ENCODE measurements at places on chromosomes 11 and 22.

GRCh38 chr22:26918226-26918625 is 260.8 kb downstream of the MIAT start:
- DNase-seq = no peak

DNA sequence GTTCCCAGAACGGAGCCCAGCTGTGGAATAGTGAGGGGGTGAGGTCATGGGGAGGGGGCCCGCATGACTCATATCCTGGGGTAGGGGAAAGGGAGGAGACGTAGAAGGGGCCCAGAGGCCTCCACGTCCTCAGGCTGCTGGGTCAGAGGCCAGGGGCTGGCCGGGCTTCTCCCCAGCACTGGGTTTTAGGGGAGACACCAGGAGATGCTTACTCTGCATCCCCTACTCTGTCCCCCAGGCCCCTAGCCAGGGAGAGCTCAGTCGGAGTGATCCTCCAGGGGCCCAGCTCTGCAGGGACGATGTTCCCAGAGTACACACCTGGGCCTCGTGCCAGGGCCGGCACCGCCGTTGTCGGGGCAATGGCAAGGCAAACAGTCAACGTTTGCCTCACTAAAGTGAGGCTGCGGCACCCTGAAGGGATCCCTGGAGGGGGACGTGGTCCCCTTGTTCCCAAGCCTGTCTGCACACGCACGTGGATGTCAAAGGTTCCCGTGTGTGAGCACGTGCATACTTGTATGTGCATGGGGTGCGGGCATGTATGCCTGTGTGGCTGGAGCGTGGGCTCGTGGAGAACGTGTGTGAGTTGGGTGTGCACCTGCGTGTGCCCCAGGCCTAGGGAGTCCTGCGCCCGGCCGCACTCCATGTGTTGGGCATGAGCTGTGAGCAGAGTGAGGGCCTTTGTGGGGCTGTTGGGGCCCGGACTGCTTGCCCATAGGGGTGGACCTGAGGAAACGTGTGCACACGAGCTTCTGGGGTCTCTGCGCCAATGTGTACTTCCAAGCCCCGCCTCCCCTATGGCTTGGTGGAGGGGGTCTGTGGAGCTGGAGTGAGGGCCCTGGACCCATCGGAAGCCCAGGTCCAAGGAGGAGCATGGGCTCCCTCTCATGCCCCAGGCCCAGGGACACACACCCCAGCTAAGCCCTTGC is 14.2 kb downstream of the PRR33 start:
- no peak for DNase-seq

DNA sequence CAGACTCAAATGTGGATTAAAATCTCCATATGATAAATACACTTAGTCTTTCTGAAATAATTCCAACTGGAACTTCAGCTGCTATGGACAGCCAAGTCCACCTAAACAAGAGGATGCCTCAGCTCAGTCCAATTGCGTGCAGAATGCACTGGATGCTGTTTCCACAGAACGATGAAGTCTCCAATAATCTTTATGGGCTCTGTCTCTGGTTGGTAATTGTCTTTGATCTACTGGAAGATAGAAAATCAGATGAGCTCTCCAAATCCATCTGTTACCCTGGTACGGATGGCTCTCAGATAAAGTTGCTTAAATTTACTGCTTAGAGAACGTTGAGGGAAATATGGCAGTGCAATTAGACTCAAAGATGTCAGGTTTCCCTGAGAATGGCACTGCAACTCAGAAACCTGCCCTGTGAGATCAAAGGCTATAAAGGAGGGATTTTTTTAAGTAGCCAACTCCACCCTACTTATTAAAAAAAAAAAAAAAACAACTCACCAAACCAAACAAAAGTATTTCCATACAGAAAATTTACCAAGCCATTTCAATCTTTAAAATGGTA is 859 bp upstream of the BIRC3 start:
- DNase-seq = peak; percentile 50

DNA sequence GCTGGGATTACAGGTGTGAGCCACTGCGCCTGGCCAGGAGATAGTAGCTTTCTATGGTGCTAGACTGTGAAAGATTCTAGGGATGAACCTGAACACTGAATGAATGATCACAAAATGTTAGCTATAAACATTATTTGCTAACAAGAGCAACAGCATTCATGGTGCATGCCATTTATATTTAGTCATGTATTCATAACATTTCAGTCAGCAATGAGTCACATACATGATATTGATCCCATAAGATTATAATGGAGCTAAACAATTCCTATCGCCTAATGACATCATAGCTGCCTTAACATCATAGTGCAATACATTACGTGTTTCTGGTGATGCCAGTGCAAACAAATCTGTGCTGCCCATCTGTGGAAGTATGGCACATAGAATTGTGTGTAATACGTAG is 164.1 kb downstream of the ARHGAP42 start:
- no peak for DNase-seq

GRCh38 chr22:43118024-43118849 is 7.7 kb downstream of the BIK start:
- peak; percentile 54 for DNase-seq

- DNase-seq = no peak
Measured at GRCh38 chr22:48897645-48898370, 929.9 kb downstream of the BRD1 start.

DNA sequence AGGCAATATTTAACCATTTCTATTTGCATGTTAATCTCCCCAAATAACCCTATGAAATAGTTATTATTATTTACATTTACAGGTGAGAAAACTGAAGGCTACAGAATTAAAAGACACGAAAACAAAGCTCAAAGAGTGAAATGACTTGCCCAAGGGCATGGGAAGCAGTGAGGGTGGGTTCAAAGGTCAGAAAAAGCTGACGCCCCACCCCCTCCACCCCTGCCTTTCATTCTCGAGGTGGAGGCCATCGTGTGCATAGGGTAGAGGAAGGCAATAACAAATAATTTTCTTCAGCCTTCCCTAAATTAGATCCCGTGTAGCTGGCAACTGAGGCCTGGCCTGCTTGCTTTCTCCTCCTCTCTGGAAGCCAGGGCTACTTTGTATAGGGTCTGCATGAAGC is 56.1 kb upstream of the RBFOX2 start:
- DNase-seq = no peak

- no peak for DNase-seq
Measured at GRCh38 chr11:771617-772204, 5.6 kb downstream of the GATD1 start.

DNA sequence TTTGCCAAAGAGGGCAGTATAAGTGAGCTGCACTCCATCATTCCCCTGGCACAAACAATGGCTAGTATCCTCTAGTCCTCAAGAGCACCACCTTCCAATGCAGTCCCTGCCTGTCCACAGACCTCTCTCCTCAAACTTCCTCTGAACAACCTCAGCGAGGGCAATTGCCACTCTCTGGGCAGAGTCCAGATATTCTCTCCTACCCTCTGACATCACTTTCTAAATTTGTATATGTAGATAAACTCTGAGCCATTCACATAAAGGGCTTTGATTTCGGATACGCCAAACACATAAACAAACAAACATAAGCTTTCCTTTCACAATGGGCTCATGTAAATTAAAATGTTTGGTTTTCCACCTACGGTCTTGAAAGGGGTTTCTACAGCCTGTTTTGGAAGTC is 3.0 kb upstream of the SLC43A3 start:
- no peak for DNase-seq

- DNase-seq = no peak
Measured at GRCh38 chr22:24134090-24134846, 47.0 kb upstream of the SUSD2 start.

DNA sequence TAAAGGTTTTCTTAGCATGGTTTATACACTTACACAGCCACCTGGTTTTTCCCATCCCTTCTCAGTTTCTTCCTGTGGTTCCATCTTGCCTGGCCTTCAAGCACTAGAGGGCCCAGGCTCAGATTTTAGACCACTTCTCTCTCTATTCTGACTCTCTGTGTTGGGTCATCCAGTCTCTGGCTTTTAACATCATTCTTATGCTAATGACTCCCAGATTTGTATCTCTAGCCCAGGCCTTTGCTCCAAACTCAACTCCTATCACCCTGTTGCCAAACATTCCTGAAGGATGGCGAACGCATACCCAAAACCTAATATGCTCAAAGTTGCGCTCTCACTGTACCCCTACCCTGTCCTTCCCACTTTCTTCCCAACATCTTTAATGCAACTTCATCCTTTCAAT is 135.1 kb downstream of the SPATA19 start:
- DNase-seq = no peak

DNA sequence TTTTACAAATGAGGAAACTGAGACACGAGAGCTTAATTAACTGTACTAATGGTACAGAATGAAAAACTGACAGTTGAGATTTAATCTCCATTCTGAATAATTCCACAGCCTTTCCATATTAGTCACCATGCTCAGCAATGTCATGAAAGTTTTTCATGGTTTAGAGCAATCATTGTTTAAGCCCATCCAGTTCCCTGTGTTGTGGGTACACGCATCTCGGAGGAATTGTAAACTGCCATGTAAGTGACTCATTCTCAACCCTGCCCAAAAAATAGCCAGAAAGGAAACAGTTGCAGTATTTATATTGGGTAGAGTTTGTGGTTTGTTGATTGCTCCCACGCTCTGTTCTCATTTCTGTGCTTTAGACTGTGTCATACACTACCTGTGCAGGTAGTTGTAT is 1790.8 kb downstream of the LRRC4C start:
- DNase-seq = no peak

DNA sequence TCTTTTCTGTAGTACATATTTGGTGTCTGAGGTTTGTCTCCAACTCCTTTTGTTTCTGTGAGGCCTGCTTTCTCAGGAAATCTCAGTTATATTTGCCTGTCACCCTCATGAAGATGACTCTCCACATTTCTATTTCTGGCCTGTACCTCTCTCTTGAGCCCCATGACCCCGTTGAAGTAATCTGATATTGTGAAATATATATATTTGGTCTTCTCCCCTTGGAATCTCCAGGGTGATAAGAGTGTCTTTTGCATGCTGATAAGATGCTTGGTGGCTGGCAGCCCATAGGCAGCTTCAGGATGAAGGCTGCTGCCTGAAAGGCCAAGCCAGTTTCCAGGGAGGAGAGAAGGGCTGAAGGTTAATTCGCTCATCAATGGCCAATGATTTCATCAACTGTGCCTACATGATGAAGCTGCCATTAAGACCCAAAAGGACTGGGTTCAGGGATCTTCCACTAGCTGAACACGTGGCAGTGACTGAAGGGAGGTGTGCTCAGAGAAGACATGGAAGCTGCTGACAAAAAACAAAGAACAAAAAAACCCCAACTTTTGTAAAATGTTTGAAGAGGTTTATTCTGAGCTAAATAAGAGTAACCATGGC is 67.4 kb downstream of the MICAL2 start:
- no peak for DNase-seq

DNA sequence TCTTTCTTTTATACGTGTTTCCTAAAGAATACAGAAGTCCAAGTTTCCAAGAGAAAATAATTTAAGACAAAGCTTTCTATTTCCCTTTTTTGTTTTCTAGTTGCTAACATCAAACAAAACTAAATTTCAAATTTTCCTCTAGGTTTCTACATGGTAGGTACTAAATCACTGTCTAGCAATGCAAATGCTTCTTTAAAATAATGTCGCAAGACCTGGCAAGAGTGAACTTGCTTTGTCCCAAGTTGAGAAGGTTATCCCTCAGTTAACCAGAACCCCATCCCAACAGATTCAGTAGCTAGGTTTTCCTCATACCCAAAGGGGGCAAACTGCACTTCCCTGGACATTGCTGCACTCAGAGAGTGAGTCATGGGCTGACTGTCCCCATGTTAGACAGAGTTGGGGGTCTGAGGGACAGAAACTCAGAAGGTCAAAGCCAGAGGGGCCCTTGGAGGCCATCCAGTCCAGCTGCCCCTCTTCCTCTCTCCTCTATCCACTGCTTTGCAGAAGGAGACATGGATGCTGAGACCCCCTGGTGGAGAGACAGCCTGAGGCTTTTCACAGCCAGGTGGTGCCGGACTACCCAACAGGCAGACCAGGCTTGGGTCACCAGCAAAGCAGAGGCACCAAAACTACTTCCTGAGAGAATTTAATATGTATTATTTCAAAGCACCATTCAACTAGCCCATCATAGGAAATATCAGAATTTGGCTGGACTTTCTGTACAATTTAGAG is 23.1 kb downstream of the OR2AT4 start:
- peak; percentile 10 for DNase-seq

DNA sequence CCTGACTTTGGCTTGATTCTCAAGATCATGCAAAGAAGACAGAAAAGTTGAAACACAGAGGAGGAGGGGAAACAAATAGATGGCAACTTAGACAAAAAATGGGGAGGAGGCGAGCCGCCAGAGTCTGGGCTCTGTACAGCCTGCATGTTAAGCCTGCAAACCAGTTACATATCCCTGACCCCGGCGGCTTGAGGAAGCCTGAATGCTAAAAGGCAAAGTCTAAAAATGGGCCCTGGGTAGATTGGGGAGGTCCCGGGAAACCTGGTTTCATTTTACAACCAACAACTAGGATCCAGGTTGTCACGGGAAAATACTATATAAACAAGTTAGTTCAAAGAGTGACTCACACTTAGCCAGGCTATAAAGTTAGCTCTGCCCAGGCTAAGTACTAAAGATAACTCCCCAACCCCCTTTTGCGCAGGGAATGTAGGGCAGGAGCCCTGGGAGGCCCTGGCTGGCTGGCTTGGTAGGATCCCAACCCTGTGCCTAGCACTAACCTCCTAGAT is 18.8 kb upstream of the ZBTB16 start:
- no peak for DNase-seq

DNA sequence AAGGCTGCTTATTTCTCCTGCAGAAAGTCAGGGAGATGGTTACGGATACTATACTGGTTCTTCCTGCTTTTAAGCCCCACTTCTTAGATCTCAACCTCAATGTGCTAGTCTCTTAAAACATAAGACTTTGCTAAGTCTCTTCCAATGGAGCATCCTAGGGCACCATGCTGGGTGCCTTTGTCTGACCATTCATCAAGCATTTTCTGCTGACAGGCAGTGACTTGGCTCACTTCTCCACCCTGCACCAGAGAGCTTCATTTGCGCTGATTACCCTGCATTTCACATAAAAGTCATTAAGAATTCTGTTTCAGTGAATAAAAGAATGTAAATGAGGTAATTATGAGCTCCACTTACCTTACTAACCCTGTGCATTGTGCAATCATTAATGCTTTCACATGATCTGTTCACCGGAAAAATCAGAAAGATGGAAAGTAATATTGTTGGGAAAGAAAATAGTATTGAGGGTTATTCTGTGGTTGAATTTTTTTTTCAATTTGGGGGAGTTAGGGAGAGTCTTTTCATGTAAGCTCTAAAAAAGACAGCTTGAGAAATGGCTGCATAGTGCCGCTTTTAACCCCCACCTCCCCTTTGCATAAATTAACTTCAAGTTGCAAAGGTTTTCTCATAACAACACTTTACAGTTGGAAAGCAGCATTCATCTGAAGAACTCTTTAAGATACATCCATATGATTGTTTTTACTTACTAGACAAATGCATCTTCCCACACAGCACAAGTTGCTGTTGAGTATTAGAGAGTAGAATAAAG is 677.3 kb upstream of the KIRREL3 start:
- DNase-seq = no peak

GRCh38 chr11:91730057-91730456 is 494.6 kb upstream of the FAT3 start:
- DNase-seq = no peak

- peak; percentile 59 for DNase-seq
Measured at GRCh38 chr11:19828382-19829108, 115.9 kb downstream of the NAV2 start.

- peak; percentile 23 for DNase-seq
Measured at GRCh38 chr11:60347084-60347797, 20.2 kb downstream of the MS4A6E start.

Data from OCI-LY7 (cell line).